ENCODE measurements at places on chromosomes 16 and 17.

DNA sequence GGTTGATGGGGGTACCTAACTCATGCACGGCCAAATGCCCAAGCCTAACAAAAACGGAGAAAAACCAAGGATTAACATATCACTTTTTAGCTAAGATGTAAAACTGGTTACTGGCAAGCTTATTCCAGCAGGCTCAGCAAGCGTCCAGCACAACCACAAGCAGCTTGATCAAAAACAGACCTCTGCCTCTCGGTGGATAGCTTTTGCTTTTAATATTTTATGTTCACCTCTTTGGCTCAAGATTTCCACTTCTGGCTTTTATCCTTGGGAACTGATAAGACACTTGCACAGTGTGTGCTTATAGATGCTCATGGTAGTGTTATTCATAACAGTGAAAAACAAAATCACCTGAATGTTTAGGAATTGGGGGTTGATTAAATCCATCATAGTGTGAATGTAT is 206.9 kb upstream of the CACNG5 start:
- DNase-seq = no peak

GRCh38 chr16:2709588-2709984 is 10.4 kb downstream of the PRSS27 start:
- DNase-seq = no peak

DNA sequence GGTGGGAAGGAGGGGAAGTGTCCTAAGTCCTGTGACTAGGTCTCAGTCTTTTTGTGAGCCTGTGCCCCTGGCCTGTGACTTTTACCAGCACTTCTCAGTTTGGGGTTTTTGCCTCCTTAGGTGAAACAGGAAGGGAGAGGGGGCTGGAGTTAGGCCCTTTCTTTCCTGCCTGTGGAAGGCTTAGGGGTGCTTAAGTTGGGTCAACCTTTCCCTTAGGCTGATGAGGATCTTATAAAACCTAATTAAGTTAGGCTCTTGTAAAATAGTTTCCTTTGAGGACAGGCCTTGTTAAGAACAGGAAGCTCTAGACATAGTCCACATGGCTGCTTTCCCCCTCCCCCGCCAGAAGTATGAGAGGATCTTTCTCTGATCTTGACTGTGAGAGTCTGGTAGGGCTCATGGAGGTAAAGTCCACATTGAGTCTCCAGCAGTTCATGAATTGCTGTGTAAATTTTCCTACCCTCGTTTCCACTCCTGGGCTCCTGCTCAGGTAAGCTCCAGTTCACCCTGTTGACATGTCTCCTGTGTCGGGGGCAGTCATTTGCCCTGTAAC is 17.0 kb upstream of the DNASE1 start:
- peak; percentile 55 for DNase-seq

- no peak for DNase-seq
Observed at GRCh38 chr17:78485290-78486168, 91.7 kb downstream of the DNAH17 start.

DNA sequence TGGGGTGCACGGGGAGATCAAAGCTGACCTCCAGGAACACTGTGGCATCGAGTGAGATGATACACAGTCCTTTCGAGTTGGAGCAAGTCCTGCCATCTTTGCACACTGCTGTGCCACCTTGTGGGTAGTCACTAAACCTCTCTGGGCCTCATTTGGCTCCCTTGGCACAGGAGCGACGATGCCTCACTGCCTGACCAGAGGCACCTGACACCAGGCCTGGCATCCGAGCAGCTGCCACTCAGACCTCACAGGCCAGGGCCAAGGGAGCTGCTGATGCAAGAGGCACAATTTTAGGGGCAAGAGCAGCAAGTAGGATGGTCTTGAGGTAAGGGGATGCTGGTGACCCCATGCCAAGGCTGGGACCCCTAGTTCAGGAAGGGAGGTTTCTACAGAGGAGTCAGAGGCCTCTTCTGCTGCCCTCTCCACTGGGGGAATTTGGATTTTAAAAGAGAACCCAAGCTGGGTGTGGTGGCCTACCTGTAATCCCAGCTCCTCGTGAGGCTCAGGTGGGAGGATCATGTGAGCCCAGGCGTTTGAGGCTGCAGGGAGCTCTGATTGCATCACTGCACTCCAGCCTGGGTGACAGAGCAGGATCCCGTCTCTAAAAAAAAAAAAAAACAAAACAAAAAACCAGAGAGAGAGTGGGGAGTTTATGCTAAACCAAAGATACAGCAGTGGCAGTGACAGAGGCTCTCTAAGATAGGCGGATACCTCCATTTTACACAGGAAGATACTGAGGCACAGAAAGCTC is 6.7 kb upstream of the ADGRG1 start:
- no peak for DNase-seq

DNA sequence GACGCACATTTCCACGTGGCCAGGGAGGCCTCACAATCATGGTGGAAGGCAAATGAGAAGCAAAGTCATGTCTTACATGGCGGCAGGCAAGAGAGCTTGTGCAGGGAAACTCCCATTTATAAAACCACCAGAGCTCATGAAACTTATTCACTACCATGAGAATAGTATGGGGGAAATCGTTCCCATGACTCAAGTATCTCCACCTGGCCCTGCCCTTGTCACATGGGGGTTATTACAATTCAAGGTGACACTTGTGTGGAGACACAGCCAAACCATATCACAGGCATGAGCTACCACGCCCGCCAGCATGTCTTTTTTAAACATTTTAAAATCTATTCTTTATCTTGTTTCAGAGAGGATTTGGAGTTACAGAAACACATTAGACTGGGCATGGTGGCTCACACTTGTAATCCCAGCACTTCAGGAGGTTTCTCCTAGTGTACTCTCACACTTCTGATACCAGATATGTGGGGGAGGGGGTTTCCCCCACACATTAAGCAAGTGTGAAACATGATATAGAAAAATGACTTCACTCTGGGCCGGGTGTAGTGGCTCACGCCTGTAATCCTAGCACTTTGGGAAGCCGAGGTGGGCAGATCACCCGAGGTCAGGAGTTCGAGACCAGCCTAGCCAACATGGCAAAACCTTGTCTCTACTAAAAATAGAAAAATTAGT is 5.6 kb upstream of the ATMIN start:
- DNase-seq = no peak

DNA sequence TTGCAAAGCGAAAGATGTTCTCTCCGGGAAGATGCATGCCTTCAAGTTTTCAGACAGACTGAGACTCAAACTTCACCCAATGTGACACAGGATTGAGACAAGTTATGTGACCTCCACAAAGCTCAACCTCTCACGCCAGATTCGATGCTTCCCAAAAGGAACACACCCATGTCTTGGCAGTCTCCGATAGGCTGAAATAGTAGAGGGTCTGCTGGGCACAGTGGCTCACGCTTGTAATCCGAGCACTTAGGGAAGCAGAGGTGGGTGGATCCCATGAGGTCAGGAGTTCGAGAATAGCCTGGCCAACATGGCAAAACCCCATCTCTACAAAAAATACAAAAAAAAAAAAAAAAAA is 22.1 kb downstream of the ZFHX3 start:
- no peak for DNase-seq

Measured in Jurkat, Clone E6-1 (cell line).